ENCODE measurements at places on chromosomes 4 and X.

- no peak for DNase-seq
Measured at GRCh38 chr4:86026720-86027119, 333.1 kb downstream of the MAPK10 start.

- no peak for DNase-seq
Measured at GRCh38 chrX:41445171-41445570, 2.0 kb upstream of the NYX start.

DNA sequence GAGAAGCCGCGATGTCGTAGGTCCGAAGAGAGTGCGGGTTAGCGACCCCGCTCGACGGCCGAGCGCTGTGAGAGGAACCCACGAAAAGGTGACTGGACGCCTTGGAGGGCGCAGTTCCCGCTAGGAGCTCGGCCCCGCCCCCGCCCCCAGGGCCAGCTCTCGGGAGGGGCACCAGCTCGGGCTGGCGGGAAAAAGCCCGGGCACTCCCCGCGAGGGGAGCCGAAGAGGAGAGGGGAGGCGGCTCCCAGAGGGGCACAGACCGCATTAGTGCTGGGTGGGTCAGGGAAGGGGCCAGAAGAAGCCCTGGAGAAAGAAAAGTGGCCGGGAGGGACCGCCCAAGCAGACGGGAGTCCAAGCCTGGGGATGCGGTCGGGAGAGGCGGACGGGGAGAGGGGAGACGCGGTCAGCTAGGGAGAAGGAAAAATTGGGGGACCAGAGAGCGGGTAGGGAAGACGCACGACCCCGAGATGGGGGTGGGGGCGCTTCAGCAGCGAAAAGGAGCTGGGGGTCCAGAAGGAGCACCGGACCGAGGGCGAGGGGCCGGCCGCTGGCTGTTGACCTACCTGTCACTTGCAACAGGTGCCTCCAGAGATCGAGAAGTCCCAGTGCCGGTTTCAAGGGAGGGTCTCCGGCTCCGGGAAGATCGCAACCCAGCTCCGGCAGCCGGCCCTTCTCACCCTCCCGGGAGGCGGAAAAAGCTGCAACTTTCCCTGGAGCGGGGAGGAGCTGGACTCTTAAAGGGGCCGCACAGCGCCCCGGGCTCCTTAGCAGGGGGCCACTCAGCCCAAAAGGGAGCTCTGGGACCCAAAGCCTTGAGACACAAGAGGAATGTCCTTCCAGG is at the start of gene SYTL4:
Gene SYTL4, minus strand, starts transcription at position 681 of the 841 bp plus-strand sequence. CDS start 30,084 bp downstream, outside the sequence.
- DNase-seq, result no peak

DNA sequence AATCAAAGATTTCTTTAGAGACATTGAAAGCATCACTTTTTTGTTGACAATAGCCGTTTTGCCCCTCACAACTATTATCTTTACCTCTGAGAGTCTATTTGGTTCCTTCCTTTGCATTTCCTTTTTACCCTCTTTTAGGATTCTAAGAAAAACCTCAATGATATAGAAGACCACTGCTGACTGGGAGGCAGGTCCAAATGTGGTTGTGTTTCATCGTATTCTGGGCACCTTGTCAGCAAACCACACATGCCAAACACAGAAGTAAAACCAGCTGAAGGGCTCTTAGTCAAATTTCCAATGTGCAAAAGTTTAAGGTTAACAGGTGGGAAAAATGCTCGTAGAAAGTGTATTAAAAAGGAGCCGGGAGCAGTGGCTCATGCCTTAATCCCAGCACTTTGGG is 5.1 kb upstream of the PRMT9 start:
- no peak for DNase-seq

- DNase-seq, result no peak
Measured at GRCh38 chrX:123990169-123990568, 28.7 kb downstream of the STAG2 start.

DNA sequence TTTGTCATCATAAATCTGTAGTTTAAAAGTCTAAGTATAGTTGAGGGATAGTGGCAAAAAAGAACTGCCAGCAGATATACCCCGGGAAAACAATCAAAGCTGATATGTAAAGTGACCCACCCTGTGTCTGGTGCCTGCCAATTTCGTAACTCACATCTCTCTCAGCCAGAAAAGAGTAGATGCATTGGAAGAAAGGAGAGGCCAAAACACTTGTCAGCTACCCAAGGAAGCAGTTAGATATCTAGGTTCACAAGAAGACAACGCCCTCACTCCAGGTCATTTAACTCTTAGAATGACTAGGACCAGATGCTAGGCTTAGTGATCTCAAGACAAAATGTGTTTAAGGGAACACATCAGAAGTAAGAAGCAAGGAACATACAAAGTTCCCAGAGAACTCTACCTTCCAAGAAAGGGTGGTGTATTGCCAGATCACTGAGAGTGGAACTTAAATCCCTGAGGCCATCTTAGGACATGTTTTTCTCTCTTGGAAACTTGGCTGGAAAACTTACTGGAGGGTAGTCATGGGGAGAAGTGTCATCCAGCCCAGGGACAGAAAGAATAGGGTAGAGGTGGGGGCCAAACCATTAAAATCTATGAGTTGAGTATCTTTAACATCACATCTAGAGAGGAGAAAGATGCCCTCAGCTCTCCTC is 125.9 kb downstream of the SHISA3 start:
- DNase-seq, result no peak

GRCh38 chr4:168876106-168876505 is 133.9 kb downstream of the CBR4 start:
- DNase-seq, result no peak

DNA sequence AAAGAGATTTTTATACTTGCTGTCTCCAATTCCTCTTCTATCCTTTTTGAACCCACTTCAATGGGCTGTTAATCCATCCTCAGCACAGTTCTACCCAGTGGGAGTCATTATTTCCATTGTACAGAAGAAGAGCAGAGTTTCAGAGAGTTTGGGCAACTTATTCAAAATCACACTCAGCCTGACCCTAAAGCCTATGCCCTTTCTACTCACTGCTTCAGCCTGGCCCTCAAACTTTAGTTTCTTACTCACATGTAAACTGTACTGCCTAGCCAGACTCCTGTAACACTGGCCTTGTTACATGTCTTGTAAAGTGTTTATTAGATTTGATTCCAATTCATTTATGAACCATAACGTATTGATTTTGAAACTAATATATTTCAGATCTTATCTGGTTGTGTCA is 25.1 kb upstream of the USO1 start:
- no peak for DNase-seq

DNA sequence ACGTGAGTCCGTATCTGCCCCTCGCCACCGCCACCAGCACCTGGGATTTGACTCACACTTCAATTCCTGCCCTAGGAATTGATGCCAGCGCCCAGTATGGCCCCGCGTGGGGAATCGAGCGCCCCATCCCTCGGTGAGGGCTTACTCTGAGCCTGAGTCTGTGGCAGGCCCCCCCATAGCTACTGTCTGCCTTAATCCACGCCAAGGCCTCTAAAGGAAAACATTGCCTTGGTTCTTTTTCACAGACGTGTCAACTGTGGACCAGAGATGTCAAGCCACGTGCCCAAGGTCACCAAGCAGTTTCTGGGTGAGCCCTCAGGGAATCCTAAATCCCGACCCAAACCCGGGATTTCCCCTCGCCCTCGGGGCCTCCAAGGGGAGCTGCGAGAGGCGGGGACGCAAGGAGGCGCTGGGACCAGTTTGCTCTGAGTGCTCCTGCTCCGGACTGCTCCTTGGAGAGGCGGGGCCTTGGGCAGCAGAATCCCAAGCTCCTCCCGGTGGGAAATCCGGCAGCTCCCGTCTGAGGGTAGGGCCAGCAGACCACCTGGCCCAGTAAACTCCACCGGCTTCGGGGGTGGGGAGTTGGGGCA is 12.9 kb downstream of the MSX1 start:
- no peak for DNase-seq

GRCh38 chr4:54637325-54637724 is 20.4 kb upstream of the KIT start:
- no peak for DNase-seq

- DNase-seq, result no peak
Measured at GRCh38 chr4:75142850-75143249, 209.9 kb downstream of the PARM1 start.

DNA sequence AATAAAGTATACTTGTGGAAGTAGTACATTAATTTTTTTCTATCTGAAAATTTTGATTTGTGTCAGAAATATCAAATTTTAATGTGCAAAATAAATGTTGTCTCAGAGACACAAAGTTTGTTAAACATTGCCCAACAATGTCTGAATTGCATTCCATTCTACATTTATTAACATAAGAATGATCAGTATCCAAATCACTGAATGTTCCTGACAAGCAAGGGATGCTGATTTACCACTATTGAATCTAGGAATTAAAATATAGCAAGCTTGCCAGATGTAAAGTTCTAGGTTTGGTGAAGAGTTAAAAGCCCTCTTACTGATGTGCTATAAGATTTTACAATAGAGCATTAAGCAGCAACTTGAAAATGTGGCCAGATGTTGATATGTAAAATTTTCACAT is 489.2 kb upstream of the CTSO start:
- DNase-seq, result no peak
